ENCODE measurements at places on chromosomes 1 and 21.

DNA sequence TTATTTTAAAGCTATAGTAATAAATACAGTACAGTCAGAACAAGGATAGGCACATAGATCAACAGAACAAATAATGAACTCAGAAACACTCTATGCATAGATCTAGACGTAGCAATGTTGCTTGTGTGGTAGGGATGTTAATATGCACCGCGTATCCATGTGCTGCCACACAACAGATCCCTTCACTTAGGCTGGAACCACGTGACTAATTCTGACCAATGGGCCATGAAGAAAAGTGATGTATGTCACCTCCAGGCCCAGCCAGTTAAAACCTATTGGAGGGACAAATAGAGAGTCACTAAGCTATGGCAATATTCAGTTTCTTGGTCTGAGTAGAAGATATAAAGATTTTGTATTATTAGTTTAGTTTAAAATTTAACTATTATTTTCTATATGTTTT is 91.4 kb downstream of the ADAMTS1 start:
- DNase-seq: no peak

DNA sequence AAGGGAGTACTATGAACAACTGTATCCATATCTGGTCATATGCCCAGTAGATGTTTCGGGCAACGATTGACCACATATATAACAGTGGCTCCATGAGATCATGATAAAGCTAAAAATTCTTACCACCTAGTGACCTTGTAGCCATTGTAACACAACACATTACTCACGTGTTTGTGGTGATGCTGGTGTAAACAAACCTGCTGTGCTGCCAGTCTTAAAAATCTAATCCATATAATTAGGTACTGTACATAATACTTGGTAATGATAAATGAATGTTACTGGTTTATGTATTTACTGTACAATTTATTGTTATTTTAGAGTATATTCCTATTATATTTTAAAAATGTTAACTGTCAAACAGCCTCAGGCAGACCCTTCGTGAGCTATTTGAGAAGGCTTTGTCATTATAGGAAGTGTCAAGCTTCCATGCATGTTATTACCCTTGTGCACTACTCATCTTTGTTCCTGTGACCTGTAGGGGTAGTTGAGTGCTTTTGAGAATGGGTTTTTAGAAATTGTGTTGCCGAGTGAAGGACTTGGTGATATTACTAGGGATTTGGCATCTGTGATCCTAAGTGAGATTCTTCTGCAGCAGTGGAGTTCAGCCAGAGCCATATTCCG is 23.6 kb downstream of the DIP2A start:
- DNase-seq: no peak

- no peak for DNase-seq
Measured at GRCh38 chr1:168093616-168094015, 43.1 kb downstream of the GPR161 start.

- DNase-seq: no peak
Measured at GRCh38 chr1:9892563-9893528, 17.2 kb downstream of the CTNNBIP1 start.

- no peak for DNase-seq
Measured at GRCh38 chr1:228090613-228091081, 8.1 kb downstream of the ARF1 start.

DNA sequence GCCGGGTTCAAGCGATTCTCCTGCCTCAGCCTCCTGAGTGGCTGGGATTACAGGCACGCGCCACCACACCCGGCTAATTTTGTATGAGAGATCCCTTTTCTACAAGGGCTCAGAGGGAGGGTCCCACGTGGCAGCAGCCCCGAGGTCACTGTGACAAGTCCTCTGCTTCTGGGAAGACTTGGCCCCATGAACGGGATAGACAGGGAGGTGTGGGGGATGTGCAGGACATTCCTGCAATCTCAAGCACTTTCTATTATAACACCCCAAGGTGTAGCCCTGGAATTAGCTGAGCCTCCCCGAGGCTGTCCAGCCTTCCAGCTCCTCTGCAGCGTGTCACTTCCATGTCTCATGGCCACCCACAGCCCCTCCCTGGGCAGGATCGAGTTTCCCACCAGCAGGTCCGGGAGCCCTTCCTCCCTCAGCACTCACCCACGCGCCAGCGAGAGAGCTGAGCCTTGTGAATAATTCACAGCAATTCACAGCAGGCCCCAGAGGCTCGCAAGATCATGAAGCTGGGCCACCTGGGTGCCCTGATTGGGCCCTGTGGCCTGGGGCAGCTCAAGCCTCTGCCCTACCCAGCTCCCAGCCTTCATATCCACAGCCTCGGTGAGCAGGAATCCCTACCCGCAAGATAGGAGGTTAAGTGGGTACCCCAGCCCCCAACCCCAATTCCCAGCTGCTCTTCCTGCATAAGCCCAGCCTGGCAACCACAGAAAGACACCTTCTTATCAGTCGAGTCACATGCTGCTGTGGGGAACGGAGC is 22.8 kb upstream of the RNU1-4 start:
- DNase-seq: no peak

- DNase-seq: no peak
Measured at GRCh38 chr1:167120899-167121298, 27.0 kb downstream of the STYXL2 start.

DNA sequence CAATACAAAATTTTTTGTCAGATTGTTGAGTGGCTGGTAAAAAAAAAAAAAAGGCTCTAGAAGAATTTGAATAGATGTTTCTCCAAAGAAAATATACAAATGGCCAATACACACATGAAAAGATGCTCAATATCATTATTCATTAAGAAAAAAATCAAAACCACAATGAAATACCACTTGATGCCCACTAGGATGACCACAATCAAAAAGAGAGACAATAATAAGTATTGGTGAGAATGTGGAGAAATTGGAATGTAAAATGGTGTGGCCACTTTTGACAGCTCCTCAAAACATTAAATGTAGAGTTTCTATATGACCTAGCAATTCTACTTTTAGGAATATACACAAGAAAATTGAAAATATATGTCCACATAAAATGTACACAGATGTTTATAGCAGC is 100.0 kb downstream of the CLEC20A start:
- DNase-seq: no peak

- no peak for DNase-seq
Measured at GRCh38 chr1:162228586-162228985, 148.1 kb downstream of the SPATA46 start.

DNA sequence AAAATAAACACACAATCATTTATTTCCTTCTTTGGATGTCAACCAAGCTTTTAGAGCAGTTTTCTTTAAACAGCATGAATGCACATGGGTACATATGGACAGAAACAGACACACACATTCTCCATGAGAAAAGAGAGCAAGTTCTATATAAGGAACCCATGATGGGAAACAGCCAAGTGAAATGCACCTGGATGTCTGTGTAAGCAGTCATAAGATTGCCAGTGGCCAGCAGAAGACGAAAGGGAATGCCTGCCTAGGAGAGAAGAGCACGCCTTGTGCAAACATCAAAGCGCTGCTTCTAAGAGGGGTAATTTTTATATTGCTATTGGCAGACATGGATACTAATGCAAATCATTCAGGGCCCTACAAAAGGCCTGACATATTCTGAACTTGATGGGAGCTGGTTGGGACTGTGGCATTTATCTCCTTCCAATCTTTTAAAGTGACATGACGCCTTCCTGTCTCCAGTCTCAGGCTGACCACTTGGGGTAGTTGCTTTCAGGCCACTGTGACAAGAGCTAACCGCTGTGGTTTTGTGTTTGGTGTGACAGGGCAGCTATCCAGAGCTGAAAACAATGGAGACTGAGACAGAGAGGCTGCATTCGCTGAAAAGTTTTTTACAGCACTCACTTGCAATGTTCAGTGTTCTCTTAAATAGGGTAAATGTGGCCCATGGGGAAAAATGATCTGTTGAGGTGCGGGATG is 75.0 kb upstream of the DPT start:
- DNase-seq: no peak
